Cardiac muscle cell (in vitro differentiated cells and primary cell): ENCODE measurements at places on chromosomes 16 and 17.
A peak's percentile ranks its signal among the peaks of the same experiment; 100 is the strongest.

- peaks cover 3% of the 10 kb centered on the region for H3K4me1 ChIP-seq
- H3K27me3 ChIP-seq, result no peaks in the 10 kb centered on the region
- no peak overlapping the region for H3K27ac ChIP-seq
- no peak overlapping the region for H3K4me3 ChIP-seq
- no peak for DNase-seq
- H3K36me3 ChIP-seq, result no peaks in the 10 kb centered on the region
Measured at GRCh38 chr16:967546-968295, 3.1 kb downstream of the LMF1 start.

DNA sequence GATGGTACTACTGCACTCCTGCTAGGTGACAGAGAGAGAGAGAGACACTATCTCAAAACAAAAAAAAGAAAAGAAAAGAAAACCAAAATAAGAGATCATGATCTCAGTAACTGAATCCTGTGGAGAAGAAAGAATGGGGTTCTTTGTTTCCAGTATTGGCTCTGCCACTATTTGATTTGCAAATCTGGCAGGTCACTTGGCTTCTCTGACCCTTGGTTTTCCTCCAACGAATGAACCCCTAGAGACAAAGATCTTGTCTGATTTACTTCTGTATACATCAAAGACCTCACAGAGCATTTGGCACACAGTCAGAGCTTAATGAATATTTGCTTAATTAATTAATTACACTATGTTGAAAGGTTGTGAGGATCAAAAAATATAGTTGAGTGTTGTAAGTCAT lies 47.9 kb upstream of the NLK start:
- H3K36me3 ChIP-seq, result no peaks in the 10 kb centered on the region
- no peak overlapping the region for H3K27ac ChIP-seq
- H3K4me1 ChIP-seq, result peaks cover 19% of the 10 kb centered on the region
- no peak overlapping the region for H3K4me3 ChIP-seq

GRCh38 chr17:8041979-8042378 lies 3.1 kb downstream of the ALOX15B start:
- no peaks in the 10 kb centered on the region for H3K36me3 ChIP-seq
- no peak overlapping the region for H3K27ac ChIP-seq
- DNase-seq, result no peak
- H3K4me1 ChIP-seq, result no peaks in the 10 kb centered on the region

GRCh38 chr16:84581158-84581557 lies 36.7 kb downstream of the COTL1 start:
- no peaks in the 10 kb centered on the region for H3K27me3 ChIP-seq
- DNase-seq, result no peak
- no peaks in the 10 kb centered on the region for H3K36me3 ChIP-seq
- H3K27ac ChIP-seq, result no peak overlapping the region
- H3K4me1 ChIP-seq, result no peaks in the 10 kb centered on the region

- H3K27me3 ChIP-seq, result no peaks in the 10 kb centered on the region
- no peaks in the 10 kb centered on the region for H3K4me1 ChIP-seq
- H3K36me3 ChIP-seq, result peaks cover 22% of the 10 kb centered on the region
- no peak overlapping the region for H3K4me3 ChIP-seq
- peak overlapping the region; percentile 4 for H3K27ac ChIP-seq
- no peak for DNase-seq
Measured at GRCh38 chr17:64579917-64580316, 73.1 kb downstream of the CEP95 start.

DNA sequence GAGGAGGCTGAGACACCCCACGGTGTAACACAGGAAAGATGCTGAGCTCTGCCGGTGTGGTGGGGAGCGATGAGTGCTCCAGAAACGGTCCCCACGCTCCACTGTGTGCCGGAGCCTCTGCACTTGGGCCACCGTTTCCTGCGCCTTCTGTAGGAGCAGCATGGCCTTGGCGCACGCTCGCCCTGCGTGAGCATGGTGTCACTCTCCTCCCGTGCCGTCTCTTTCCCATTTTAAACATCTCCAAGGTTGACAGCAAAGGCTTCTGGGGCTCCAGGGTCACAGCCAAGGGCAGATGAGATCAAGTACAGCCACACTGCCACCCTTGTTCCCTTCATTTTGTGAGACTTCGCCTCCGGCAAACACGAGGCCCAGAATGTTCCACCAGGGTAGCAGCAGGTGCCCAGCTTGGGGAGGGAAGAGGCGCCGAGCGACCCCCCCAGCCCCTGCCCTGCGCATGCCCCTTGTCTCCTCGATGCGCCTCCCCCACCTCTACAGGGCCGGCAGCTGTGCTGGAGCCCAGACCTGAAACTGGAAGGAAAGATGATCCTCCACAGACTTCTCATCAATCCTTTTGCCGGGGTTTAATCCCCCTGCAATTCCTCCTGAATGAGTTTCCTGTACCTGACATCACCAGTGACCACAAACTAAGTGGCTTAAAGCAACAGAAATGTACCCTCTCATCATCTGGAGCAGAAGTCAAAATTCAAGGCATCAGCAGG lies 19.9 kb upstream of the OSGIN1 start:
- no peak overlapping the region for H3K4me3 ChIP-seq
- no peaks in the 10 kb centered on the region for H3K36me3 ChIP-seq
- H3K27me3 ChIP-seq, result no peaks in the 10 kb centered on the region
- no peak for DNase-seq
- no peaks in the 10 kb centered on the region for H3K4me1 ChIP-seq

GRCh38 chr16:67055712-67056487 lies 27.0 kb downstream of the CBFB start:
- H3K4me3 ChIP-seq, result no peak overlapping the region
- H3K27me3 ChIP-seq, result no peaks in the 10 kb centered on the region
- H3K27ac ChIP-seq, result no peak overlapping the region
- DNase-seq, result peak; percentile 78
- H3K36me3 ChIP-seq, result no peaks in the 10 kb centered on the region

DNA sequence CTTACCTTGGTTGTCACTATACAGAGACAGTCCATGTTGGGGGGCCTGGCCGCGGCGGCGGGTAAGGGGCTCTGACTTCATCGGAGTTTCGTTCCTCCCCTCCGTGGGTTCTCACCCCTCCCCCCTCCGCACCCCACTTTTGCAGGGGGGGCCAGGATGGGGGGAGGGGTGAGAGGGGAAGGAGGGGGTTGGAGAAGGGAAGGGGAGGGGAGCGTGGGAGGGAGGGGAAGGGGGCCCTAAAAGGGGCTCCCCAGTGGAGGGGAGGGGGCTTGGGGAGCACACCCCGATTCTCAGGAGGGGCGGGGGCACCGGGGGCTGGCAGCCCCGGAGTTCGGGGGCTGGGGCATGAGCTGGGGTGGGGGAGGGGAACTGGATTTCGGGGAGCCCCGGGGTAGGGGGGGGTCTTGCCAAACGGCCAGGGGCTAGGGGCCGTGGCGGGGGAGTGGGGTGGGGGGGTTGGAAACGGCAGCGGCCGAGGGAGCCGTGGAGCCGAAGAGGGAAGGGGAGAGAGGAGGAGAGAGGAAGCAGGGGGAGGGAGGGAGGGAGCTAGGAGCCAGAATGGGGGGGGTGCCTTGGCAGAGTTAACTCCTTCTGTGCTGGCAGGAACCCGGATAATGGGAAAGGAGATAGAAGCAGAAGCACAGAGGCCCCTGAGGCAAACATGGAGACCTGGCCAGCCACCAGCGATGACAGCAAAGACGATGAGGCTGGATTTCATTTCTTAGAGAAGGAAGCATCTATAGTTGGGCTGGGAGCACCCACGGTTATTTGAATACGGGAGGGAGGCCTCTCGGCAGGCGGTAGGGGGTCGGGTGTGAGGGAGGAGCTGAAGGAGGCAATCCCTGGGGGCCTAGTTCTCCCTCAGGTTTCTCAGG lies 2.3 kb downstream of the DLG4 start:
- peak overlapping the region; percentile 81 for H3K27ac ChIP-seq
- peak; percentile 79 for DNase-seq
- peaks cover 4% of the 10 kb centered on the region for H3K36me3 ChIP-seq
- no peaks in the 10 kb centered on the region for H3K27me3 ChIP-seq
- H3K4me1 ChIP-seq, result peaks cover 33% of the 10 kb centered on the region
- peak overlapping the region; percentile 61 for H3K4me3 ChIP-seq

GRCh38 chr17:62110923-62111484 lies 45.9 kb upstream of the MED13 start:
- no peak overlapping the region for H3K27ac ChIP-seq
- H3K4me1 ChIP-seq, result no peaks in the 10 kb centered on the region
- no peak overlapping the region for H3K4me3 ChIP-seq
- no peaks in the 10 kb centered on the region for H3K27me3 ChIP-seq
- DNase-seq, result no peak
- H3K36me3 ChIP-seq, result no peaks in the 10 kb centered on the region

DNA sequence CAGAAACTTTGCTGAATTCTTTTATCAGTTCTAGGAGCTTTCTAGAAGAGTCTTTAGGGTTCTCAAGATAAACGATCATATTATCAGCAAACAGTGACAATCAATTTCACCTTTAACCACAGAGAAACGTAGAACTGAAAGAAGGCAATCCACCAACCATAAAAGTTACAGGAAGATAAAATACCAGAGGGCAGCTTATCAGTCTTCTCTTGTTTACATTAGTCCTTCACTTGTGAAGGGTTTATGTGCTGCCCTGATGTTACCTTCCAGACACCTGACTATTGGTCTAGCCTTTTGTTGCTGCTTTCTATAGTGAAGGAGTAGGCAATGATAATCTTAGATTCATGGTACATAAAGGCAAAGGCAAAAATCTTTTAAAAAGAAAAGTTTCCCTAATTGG lies 73.2 kb upstream of the EFCAB3 start:
- DNase-seq, result no peak
- H3K36me3 ChIP-seq, result no peaks in the 10 kb centered on the region
- peaks cover 7% of the 10 kb centered on the region for H3K27me3 ChIP-seq
- H3K4me1 ChIP-seq, result peaks cover 4% of the 10 kb centered on the region

- DNase-seq, result no peak
- H3K36me3 ChIP-seq, result no peaks in the 10 kb centered on the region
- H3K4me1 ChIP-seq, result no peaks in the 10 kb centered on the region
- H3K27ac ChIP-seq, result no peak overlapping the region
Measured at GRCh38 chr16:81905277-81905676, 106.0 kb downstream of the SDR42E1 start.
